ENCODE measurements at places on chromosomes 1 and 21.

DNA sequence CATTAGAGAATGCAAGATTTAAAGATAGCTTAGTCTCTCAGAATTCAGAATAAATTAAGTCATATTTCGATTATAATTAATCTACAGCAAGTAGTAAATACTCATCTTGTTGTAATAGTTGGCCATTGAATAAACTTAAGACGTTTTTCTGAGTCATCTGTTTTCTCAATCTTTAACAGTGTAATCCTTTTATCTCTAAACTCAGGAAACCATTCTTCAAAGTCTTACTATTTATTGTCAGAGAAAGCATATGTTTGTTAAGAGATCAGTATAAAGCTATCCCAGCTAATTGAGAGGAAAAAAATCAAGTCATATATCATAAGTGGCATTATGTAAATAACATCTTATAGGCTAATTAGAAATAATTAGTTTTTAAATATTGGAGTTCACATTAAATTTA lies 201.2 kb upstream of the ADAMTS5 start:
- no peak for DNase-seq

DNA sequence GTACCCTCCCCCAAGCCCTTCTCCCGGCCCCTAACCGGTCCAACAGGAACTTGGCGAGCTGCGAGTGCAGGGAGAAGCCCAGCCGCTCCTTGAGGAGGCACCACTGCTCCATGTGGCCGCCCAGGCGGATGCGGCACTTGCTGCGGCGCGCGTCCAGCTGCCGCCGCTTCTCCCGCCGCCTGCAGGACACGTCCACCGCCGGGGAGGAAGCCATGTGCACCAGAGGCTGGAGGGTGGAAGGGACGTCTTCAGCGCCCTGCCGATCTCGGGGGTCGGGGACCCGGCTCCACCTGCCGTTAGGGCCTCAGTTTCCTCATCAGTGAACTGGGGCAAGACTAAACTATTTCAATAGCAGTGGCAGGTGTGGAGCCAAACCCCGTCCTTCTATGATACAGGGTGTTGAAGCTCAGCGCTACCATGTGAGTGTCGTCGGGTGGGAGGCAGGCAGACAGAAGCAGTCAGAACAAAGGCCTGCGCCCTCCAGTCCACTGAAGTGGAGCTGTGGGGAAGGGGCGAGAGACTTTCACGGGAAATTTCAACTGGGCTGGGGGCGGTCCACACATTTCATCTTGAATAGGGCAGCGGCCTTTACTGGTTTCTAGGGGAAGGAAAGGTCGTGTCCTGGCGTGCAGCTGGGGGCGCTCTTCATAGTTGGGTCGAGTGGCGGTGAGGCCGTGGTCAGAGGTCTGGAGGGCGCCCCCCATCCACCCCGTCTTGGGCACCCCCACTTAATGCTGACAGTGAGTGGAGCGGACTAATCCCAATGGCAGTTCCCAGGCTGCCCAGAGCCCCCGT lies 592 bp downstream of the ZNF692 start:
- no peak for DNase-seq

DNA sequence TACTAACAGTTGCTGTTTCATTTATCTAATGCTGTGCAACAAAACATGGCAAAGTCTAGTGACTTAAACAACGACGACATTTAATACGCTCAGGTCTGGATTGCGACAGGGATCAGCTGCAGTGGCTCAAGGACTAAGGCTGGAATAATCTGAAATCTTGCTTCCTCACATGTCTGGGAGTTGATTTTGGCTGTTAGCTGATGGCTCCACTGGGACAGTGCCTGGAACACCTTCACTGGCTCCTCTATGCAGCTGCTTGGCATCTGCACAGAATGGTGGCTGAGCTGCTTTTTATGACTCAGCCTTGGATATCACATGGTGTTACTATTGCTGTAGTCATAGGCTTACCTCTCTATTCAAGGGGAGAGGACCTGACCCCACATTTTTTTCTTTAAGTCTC lies 24.0 kb upstream of the BTG3 start:
- no peak for DNase-seq

DNA sequence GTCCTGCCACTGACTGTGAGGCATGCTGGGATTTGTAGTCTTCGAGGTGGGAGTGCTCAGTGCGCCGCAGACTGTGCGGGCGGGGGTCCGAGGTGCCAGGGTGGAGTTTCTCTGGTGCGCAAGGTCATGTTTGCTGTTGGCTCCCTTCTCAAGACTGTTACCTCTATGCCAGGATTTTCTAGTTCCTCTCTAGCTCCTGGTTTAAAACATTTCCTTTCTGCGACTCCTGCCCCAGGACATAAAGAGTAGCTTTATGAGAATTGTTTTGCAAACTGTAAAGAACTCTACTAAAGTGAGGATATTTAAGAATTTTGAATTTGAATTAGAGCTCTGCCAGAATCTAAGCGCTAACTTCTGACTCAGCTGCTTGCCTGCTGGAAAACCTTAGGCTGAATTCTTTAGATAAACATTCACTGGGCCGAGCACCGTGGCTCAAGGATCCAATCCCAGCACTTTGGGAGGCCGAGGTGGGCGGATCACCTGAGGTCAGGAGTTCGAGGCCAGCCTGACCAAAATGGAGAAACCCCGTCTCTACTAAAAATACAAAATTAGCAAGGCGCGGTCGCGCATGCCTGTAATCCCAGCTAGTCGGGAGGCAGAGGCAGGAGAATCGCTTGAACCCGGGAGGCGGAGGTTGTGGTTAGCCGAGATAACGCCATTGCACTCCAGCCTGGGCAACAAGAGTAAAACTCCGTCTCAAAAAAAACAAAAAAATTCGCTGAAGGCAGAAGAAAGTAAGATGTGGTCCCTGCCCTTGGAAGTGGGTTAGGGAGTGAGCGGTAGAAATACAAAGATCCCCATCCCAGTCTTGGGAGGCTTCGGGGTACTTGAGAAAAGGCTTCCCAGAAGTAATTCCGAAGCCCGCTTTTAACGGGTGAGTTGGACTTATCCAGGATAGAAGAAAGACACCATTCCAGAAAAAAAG lies 992 bp upstream of the USP48 start:
- DNase-seq = no peak

- DNase-seq = no peak
These were observed 297.0 kb downstream of the HHAT start for GRCh38 chr1:210625715-210626114.

GRCh38 chr1:185534801-185535200 lies 199.4 kb upstream of the HMCN1 start:
- no peak for DNase-seq

- DNase-seq = no peak
These were observed 128.5 kb upstream of the KCNK2 start for GRCh38 chr1:214953901-214954616.

DNA sequence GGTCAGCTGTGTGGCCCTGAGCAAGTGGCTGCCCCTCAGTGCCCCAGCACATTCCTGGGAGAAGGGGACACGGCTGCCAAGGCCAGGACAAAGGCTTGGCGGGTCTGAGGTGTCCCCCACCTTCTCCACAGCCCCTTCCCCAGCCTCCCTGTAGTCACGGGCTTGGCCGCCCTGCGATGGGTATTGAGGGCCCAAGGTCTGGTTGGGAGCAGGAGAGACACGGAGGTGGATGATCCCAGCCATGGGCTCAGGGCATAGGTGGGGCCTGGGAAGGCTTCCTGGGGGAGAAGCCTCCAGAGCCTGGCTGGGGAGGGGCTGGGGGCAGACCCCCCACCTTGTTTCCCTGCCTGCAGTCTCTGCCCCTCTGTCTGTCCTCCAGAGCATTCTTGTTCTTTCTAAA lies 27.0 kb downstream of the TTC39A start:
- DNase-seq = no peak

DNA sequence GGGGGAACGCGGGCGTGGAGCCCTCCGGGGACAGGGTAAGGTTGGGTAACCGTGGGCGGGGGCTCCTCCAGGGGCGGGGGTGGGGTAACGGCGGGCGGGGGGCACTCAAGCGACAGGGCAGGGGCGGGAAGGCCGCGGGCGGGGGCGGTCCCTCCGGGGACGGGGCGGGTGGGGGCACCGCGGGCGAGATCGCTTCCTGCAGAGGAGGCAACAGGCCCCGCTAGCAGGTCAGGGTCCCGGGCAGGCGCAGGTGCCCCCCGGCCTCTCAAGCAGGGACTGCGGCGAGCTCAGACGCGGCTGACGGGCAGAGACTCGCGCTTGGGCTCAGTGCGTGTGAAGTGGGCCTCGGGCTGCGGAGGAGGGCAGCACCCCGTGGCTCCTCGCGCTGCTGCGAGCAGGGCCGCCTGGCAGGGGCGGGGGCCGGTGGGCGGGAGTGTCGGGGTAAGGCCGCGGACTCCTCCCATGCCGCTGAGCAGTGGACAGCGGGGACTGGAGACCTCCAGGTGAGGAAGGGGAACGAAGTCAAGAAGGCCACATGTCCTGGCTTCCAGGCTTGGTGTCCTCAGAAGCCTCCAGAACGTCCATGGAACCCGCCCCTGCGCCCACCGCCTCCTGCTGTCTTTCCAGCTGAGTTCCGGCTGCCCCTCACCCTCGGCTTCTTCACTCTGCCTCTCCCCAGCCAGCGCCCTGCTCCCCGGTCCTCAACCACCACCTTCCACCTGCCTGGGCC lies 627 bp upstream of the GNB1 start:
- peak; percentile 43 for DNase-seq

GRCh38 chr1:116755681-116756080 lies 1.5 kb downstream of the CD2 start:
- DNase-seq = no peak

DNA sequence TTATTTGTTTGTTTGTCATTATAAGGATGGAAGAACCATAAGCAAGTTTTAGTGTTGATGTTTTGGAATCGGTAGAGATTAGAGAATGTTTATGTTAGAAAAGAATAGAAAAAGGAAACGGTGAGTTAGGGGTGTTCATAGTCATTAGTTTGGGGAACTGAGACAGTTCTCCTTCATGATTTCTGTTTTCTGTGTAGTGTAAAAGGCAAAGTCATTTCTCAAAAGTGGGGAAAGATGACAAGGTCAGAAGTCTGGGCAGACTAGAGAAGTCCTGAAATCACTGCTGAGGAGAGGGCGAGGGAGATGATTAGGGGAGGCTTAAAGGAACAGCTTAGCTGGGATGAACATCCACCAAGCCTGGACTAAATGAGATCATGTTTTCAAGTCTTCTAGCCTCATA lies 498.9 kb downstream of the TTLL7 start:
- DNase-seq = no peak

DNA sequence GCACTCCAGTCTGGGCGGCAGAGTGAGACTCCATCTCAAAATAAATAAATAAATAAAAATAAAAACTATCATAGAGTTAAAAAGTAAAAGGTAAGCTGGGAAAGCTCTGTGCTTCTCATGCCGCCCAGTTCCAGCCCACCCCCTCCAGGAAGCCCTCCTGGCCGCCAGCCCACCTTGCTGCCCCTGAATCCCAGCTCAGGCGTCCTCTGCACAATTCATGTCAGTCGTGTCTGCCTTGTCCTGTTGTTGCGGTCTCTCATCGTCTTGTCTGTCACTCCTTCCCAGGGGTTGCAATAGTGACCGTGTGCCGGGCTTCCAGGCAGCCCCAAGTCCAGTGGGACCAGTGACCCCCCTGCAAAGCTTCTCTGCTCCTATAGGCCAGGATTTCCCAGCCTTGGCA lies 44.1 kb downstream of the RSPH1 start:
- no peak for DNase-seq

DNA sequence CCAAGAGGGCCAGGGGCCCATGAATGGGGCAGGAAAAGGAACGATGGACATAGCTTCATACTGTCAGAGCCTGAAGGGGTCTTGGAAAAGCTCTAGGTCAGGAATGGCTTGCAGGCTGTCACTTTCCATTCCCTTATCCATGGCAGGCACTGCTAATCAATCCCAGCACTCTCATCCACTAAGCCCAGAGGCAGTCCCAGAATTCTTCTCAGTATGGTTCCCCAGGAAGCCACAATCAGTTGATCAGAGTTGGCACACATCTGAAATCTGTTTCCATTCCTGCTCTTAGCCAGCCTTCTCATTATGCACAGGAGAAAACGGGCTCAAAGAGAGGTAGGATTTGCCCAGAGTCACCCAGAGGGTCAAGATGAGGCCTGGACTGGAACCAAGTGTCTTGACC lies 65.7 kb downstream of the LACTBL1 start:
- no peak for DNase-seq

- DNase-seq = no peak
These were observed 92.1 kb upstream of the RGS18 start for GRCh38 chr1:192066202-192066601.

DNA sequence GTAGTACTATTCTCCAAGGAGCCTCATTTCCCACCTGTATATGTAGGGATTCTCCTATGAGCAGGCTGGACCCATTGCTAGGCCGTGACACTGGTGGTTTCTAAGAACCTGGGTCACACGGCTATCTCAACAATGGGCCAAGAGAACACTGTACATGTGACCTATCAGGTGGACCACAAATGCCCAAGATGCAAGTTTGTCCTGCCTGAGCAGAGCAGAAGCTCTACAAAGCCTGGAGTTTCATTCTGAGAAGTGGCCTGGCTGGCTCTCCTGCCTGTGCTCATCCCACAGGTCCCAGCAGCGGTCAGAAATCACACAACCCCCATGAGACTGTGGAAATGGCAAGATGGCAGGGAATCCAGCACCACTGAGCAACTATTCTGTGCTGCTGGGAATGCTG lies 17.2 kb downstream of the THEMIS2 start:
- no peak for DNase-seq

DNA sequence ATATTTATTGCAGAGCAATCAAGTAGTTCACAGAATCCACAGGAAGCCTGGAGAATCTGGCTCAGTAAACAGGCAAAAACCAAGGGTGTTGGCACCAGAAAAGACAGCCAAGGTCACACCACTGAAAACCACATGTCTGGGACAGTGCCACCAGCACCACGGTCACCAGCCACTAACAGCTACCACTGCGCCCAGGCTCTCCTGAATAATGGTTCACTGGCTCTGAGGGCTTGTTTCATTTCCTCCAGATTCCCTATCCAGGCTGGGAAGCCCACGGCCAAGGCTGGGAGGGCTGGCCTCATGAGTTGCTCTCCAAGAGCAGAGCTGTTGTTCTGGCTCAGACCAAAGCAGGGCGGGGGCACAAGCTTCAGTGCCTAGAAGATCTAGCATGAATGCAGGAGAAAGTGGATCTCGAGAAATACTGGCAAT lies 54.5 kb upstream of the PTGFRN start:
- no peak for DNase-seq

DNA sequence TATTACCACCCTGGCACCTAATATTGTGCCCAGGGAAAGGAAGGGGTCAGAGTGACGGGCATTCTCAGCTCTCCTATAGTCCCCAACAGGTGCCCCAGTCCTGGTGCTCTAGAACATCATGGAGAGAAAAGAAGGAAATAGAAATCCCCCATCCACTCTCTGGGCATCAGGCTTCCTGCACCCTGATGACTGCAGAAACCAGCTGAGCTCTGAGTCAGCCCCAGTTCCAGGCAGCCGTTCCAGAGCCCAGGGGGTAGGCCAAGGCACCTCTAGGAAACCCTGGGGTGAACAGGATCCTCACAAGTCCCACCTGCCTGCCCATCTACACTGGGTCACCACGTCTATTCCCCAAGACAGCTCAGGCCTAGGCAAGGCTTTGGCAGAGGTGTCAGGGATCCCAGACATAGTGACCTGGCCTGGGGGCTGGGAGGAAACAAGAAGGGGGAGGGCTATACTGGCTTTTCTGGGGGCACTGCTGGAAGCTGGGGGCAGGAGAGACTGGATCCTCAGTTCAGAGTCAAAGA lies 709 bp downstream of the NECTIN4 start:
- no peak for DNase-seq

Measured in stimulated activated CD8-positive, alpha-beta memory T cell treated with anti-CD3 and anti-CD28 coated beads, Interleukin-7, amount 100 ng/mL, for 24 hours (primary cell).